Keratinocyte (primary cell): ENCODE measurements at places on chromosomes 1 and 21. TPM values are rescaled to one million over a fixed set of nuclear protein-coding genes. Genes with fewer than 3 reads are reported as not detected.

DNA sequence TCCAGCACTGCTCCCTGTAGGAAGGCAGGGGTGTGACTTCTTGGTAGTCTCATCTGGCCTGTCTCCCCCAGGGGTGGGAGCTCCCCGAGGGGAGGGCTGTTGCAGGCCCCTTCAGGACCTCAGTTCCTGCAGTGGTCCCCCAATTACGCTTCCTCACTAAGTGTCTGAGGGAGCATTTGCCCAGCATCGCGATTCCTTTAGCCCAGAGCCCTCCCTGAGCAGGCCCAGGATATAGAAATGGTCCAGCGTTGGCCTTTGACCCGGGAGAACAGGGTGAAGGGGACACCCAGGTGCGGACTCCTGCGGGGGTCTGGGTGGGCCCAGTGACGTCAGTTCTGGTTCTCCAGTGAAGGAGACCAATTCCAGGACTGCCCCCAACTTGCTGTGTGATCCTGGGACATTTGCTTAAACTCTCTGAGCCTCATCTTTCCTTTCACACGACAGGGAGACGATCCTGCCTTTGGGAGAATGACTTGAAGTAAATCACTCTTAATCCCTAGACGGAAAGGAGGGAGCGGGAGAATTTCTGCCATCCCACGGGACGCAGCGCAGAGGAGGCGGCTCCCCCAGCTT, 32.6 kb upstream of the BTG2 start:
- H3K4me3 ChIP-seq = no peak overlapping the region
- DNase-seq = no peak
- H3K27ac ChIP-seq = no peak overlapping the region
- H3K36me3 ChIP-seq = no peaks in the 10 kb centered on the region
- peaks cover 30% of the 10 kb centered on the region for H3K4me1 ChIP-seq
- no peaks in the 10 kb centered on the region for H3K27me3 ChIP-seq

DNA sequence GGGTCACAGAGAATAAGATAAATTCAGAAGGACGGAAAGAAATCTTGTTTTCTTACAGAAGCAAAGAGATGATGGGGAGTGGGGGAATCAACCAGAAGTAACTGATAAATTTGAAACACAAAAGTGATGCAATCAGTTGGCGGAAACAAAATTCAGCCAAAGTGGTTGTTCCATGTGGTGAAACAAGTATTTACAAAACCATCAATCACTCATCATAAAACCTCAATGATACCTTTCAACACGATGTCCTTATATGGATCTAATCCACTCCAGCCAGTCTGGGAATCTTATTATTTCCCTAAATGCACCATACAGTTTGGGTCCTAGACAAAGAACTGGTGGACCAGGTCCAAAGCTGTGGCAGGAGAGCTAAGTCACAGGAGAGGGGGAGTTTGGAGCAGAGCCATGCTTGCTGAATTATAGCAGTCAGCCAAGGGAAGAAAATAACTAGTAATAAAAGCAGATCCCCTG, 303.8 kb upstream of the LRRC7 start:
- no peaks in the 10 kb centered on the region for H3K4me1 ChIP-seq
- DNase-seq = no peak

DNA sequence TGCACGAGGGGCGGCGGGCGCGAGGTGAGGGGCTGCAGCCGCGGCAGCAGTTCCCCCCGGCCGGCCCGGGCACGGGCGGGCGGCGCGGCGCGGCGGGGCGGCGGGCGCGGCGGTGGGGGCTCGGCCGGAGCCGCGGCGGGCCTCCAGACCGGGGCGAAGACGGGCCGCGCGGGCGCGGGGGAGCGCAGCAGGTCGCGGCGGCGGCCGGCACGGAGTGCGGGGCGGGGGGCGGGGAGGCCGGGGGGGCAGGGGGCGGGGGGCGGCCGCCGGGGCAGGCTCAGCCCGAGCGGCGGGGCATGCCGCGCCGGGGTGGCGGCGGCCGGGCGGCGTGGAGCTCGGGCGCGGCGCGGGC, 311 bp downstream of the IRF2BP2 start:
- H3K27ac ChIP-seq = peak overlapping the region; percentile 100
- H3K4me3 ChIP-seq = no peak overlapping the region
- H3K27me3 ChIP-seq = no peaks in the 10 kb centered on the region

GRCh38 chr1:162233066-162233465, 143.6 kb downstream of the SPATA46 start:
- no peak overlapping the region for H3K27ac ChIP-seq
- H3K36me3 ChIP-seq = no peaks in the 10 kb centered on the region
- H3K4me1 ChIP-seq = no peaks in the 10 kb centered on the region
- DNase-seq = no peak

The MPZL1 gene
- polyA plus RNA-seq = 107 to 195 TPM (median 120 TPM) in 3 replicates

The S100A1 gene
- 0.12 to 0.15 TPM in 2 of 3 replicates, not detected in the other for polyA plus RNA-seq
